AG04450 (cell line): ENCODE measurements at places on chromosomes 5 and 9.

- DNase-seq: no peak
Measured at GRCh38 chr5:94856257-94856800, 237.9 kb downstream of the SLF1 start.

DNA sequence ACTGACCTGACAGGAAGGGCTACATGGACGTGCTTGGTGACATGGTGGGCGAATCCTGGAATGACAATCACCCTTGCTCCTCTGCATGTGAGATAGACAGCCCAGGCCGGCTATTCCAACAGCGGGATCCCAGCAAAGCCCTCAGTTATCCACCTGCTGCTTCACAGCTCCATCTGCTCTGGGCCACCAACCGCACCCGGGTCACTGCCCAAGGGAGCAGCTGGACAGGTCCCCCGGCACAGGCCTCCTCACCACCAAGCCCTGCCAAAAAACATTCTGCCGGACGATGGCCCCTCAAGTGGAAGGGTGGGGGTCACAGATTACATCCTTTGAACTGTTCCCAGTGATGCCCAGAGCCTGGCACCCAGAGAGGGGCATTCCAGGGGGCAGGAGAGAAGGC lies 39.6 kb downstream of the STK10 start:
- no peak for DNase-seq

- no peak for DNase-seq
Measured at GRCh38 chr9:18255747-18256146, 218.2 kb upstream of the ADAMTSL1 start.

GRCh38 chr5:643351-643801 lies 31.2 kb downstream of the CEP72 start:
- no peak for DNase-seq

- no peak for DNase-seq
Measured at GRCh38 chr5:177430140-177430951, 3.9 kb downstream of the GRK6 start.

DNA sequence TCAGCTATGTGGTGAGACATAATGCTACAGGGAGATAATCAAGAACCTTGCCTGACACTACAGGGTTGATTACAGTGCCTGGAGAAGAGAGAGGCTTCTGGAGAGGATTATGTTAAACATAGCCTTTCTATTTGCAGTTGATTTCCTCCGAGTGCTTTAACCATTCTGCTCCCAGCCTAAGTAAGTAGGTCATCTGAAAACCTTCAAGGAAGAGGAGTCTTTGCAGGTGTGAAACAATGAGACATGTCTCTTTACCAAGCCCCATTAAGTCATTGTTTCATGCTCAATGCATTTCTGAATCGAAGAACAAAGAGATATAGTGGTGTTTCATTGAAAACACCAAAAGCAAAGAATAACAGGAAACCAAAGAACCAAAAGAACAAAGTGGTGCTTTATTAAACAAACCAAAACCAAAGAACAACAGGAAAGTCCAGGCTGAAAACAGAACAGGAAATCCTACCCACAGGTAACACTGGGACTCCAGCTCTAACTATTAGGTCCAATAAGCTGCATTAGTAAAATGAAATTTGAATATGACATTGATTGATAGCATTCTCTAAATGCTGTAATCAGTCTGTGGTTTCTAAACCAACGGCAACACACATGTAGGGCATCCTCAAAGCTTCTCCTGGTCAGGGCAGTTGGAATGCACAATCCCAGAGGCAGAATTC lies 113.3 kb upstream of the SPATA31D4 start:
- DNase-seq: no peak

- no peak for DNase-seq
Measured at GRCh38 chr5:130689831-130690230, 475.2 kb downstream of the HINT1 start.

DNA sequence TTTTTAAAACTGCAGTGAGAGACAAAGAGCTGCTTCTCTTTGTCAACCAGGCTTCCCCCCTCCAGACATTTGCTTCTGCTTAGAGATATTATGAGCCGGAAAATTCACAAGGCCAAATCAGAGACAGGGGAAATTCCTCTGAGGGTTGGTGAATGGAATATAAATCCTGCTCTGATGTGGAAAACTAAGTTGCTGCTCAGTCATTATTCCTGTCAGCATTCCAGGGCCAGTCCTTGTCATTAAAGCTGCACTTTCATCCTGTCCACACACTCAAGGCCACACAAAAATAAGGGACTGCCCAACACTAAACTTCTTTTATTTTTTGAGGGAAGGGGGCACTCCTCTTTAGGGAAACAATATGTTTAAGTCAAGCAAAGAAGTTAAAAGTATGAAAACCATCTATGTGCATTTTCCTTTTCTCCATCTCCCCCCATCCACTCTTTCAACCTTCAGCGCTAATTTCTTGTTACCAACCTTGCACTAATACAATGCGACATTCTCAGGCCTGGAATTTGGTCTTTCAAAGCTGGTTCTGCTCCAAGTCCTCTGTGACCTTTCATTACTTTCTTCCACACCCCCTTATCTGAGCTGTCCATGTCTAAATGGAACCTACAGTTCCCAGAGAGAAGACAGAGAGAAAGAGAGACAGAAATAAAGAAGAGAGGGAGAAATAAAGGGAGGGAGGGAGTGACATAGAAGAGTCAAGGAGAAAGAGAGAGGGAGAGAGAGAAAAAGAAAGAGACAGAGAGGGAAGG lies 118.9 kb upstream of the S1PR3 start:
- DNase-seq: no peak

- no peak for DNase-seq
Measured at GRCh38 chr5:140024928-140025327, 18.2 kb downstream of the NRG2 start.

- DNase-seq: no peak
Measured at GRCh38 chr9:119298076-119298853, 71.0 kb downstream of the BRINP1 start.

DNA sequence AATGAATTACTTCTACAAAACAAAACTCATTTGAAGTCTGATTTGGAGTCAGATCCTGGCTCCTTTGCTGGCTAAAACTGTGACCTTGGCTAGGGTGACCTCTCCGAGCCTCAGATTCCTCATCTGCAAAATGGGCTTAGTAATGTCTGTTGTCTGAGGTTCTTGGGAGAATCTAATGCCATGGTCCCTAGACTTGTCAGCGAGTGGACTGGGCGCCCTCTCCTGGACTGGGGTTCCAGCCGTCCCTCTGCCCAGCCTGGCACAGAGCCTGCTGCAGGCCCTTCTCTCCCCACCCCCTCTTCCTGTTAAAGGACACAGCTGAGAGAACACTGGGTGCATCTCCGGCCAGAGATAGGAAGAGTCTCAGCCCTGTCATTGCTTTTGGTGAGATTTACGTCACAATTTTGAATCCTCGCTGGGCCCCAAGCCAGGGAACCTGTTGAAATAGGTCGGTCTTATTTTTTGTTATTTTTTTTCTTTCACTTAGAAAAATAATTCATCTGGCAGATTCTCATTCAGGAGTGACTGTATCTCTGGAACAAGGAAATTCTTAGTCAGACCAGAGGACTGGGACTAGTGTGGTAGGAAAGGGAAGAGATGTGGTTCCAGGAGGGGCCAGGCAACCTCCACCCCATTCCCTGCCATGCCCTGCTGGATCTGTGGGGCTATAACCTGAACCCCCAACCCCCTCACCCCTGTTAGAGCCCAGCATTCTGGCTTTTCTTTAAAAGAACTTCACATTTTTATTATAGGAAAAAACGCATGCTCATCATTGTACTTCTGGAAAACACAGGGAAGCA lies 48.2 kb upstream of the RPL26L1 start:
- no peak for DNase-seq

DNA sequence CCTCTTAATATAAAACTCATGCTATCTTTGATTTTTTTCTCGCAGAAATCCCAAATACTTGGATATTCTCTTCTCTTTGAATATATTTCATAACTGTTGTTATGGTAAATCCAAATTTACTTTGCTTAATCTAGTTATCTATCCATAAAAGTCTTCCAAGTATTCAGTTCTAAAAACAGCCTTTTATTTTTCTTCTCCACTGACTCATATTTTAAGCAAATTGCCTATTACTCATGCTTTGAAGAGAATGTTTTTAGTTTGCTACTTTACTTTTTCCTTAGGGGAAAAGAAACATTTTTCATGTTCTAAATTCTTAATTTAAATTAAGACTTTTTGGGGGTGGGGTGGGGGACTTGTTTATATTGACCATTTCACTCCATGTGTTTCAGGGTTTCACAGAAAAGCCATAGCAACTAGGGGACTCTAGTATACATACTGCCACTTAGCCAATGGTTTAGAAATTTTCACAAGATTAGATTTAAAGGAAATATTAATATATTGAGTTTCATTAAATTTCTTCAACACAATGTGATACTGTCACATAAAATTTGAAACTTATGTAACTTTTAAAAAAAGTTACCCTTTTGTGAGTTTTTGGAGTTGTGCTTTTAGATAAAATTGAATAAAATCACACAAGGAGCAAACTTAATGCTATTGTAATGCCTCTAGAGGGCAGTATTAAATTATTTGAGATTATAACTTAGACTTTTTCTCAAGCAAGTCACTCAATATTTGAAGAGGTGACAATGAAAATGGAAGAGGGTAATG lies 545.8 kb upstream of the ARRDC3 start:
- DNase-seq: no peak

GRCh38 chr5:160475864-160476438 lies 54.3 kb downstream of the PTTG1 start:
- no peak for DNase-seq
